ENCODE measurements at places on chromosomes 7 and 10.

GRCh38 chr10:6145166-6145987 is 56.5 kb downstream of the RBM17 start:
- DNase-seq: no peak

- no peak for DNase-seq
These were observed 91.3 kb upstream of the SMIM30 start for GRCh38 chr7:113209449-113210203.

DNA sequence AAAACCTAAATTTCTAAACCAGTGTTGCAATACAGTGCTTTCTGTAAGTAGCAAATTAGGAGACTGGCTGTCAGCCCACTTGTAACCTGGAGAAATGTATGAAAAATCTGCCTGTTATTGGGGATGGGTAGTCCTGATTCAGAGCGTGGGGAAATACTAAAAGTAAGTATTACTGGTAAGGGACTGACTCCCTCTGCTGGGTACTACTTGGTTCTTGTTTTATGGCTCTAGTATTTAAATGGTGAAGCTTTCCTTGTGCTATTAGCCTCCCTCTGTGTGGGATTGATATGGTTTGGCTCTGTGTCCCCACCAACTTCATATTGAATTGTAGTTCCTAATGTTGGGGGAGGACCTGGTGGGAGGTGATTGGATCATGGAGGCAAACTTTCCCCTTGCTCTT is 886.1 kb downstream of the SORCS1 start:
- no peak for DNase-seq

DNA sequence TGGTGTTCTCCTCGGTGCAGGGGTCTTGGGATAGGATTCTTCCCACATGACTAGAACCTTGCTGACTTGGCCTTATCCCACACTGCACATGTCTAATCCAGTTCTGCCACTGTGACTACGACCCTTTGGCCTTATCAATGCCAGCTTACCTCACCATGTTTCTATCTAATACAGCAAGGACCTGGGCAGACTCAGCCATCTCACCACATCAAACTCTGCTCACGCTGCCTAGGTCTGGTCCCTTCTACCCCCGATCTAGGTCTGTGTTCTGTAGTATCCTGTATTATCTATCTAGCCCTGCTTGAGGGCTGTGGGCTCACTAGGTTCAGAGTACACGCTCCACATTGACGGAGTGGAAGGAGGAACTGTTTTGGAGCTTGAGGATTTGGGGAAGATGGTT is 282.4 kb downstream of the HPSE2 start:
- DNase-seq: no peak

- no peak for DNase-seq
These were observed 73.7 kb upstream of the ODAD2 start for GRCh38 chr10:28072573-28072972.

GRCh38 chr10:112653851-112654250 is 206.8 kb downstream of the VTI1A start:
- DNase-seq: no peak

GRCh38 chr7:152162287-152162686 is 136.8 kb downstream of the GALNT11 start:
- DNase-seq: no peak

- no peak for DNase-seq
These were observed 3.4 kb downstream of the BICC1 start for GRCh38 chr10:58516119-58516518.

DNA sequence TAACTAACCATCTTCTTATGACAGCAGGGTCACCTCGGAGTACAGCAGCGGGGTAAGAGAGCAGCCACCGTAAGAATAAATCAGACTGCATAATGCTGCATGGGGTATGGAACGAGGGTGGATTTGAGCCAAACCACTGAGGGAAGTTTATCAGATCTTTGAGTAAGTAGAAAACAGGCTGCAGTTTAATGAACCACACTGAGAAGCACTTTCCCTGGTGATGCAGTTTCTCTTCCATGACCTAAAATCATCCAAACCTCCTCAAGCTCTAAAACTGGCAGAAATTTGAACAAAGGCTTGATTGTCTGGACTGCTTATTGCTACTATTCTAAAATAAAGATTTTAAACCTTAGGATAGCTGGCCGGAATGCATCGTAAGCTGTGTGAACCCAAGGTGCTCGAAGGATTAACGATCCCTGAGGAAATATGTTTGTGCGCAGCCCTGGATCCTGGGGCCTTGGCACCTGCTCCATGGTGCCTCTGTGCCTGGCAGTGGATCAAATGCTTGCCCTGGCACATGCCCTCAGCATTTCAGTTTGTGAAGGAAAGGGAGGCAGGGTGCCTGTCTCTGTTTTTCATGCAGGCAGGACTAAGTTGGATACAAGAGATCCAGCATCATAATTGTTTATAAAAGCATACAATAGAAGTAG is 322.7 kb downstream of the LHFPL3 start:
- DNase-seq: no peak

- no peak for DNase-seq
These were observed 1.1 kb upstream of the SEC31B start for GRCh38 chr10:100520811-100521210.

GRCh38 chr7:127396184-127396583 is 3.7 kb upstream of the ZNF800 start:
- no peak for DNase-seq

DNA sequence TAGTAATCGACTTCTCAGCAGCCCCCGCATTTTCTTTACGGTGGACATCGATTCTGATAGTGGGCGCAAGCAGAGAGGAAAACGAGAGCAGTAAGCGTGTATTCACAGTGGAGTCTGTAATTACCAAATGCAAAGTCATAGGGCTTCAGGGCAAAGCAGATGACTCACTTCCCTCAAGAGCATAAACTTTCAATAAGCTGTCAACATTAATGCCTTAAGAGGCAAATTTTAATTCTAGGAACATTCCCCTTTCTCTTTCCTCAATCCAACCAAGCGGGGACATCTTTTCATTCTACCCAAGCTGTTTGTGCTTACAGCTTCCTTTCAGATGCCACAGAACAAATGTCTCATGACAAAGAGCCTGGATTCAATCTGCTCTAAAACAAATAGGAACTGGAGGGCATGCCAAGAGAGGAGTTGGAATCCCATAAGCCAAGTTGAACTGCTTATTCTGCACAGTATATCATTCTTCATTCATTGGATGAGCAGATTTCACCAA is 48.6 kb downstream of the MALSU1 start:
- DNase-seq: no peak

- peak; percentile 48 for DNase-seq
These were observed 212.4 kb upstream of the YAE1 start for GRCh38 chr7:39353615-39354376.

DNA sequence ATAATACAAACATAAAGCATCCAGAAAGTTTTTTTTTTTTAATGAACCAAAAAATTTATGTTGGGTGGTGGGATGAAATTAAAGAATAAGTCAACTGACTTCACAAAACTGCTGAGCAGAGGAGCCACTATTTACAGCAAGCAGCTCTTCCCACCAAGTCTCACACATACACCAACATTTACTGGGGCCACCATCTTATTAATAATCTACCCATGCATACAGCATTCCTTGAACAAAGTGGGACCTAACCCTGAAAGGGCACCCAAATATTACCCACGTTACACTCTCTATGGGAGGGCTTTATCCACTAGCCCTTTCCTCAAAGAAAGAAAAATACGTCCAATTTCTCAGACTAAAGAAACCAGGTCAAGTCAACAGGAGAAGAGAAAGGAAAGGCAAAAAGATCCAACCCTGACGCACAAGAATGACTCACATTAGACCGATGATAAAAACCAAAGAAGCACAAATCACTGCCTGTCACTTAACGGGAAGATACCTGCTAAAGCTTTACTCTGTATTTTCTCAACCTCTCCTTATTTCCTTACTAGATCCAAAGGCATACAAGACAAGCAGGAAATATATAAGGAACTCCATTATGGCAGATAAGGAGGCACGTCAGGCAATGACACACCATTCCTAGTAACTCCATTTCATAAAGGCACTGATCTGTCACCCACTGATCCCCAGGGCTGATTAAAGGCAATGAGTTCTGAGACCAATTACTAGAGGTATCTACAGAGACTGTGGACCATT is 141.8 kb upstream of the ASAH2 start:
- no peak for DNase-seq

DNA sequence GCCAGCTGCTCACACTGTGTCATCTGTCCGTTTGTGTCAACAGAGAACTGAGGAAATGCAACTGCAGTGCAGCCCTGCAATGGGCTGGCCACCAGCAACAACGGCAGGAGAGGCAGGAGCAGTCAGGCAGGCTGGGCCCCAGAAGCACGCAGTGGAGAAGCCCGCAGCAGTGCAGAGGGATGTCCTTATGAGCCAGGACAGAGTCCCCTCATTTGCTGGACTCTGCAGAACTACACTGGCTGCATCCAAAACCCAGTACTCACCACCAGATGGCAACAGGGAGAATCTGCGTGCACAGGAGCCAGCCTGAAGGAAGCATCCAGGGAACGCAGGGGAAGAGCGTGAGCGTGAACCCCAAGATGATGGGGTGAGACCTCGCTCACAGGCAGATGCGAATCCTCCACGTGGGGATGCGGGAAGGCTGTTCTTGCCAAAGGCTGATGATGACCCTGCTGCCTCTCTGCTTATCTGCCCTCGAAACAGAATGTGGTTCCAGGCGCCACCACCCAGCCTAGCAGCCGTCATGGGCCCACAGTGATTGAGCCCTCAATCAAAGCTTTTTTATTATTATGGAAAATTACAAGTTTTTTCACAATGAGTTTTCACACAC is 232.1 kb downstream of the PTPRN2 start:
- DNase-seq: no peak

DNA sequence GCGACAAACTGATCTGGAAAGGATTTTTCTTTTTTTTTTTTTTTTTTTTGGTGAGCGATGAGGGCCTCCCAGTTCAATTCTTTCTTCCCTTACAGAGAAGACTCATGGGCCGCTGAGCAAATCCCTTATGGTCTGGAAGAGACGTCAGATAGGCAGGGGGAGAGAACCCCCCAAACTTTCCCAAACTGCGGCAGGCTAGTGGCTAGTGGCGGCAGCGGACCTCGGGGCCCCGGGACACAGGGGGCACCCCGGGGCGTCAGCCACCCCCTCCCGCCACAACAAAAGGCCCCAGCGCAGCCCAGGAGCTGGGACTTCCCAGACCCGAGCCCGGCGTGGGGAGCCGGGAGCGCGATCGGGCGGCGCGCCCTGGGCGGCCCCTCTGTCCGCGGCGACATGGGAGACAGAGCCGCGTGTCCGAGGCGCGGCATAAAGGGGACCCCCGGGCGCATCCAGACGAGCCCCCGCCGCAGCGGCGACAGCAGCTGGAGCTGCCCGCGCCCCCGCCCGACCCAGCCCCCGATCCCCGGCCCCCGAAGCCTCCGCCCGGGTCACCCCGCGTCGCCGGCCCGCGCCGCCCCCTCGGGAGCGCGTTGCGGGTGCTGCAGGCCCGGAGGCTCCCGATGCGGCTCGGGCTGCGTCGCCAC is 755 bp downstream of the FAM171A1 start:
- peak; percentile 20 for DNase-seq

DNA sequence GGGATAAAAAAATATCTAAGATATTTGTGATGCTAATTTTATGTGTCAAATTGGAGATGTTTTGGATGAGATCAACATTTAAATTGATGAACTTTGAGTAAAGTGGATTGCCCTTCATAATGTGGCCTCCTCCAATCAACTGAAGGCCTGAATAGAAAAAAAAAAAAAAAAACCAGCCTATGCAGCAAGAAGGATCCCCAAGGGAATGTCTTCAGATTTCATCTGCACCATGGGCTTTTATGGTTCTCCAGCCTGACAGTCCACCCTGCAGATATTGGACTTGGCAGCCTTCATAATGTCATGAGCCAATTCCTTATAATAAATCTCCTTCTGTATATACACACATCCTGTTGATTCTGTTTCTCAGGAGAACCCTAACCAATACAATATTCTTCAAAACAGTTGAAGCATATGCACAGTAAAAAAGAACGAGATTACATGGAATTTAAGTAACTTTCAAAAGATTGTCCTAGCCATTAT is 316.9 kb upstream of the PLXDC2 start:
- no peak for DNase-seq

DNA sequence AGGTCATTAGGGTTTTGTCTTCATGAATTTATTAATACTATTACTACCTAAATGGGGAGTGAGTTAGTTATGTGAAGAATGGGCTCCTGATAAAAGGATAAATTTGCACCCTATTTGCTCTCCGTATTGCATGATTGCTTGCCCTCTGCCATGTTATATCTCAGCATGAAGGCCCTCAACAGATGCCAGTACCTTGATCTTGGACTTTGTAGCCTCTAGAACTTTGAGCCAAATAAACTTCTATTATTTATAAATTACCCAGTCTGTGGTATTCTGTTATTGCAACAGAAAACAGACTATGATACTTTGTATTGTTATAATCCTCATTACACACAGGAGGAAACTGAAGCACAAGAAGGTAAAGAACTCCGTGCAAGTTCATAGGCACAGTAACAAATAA is 150.8 kb downstream of the AGMO start:
- DNase-seq: no peak

Measured in neuronal stem cell (in vitro differentiated cells).